ENCODE measurements at places on chromosomes 13 and 19.
A peak's percentile ranks its signal among the peaks of the same experiment; 100 is the strongest.

- peak; percentile 52 for DNase-seq
Observed at GRCh38 chr19:29927944-29928625, 14.0 kb upstream of the URI1 start.

- no peak for DNase-seq
Observed at GRCh38 chr19:33559996-33560395, 38.4 kb upstream of the PEPD start.

DNA sequence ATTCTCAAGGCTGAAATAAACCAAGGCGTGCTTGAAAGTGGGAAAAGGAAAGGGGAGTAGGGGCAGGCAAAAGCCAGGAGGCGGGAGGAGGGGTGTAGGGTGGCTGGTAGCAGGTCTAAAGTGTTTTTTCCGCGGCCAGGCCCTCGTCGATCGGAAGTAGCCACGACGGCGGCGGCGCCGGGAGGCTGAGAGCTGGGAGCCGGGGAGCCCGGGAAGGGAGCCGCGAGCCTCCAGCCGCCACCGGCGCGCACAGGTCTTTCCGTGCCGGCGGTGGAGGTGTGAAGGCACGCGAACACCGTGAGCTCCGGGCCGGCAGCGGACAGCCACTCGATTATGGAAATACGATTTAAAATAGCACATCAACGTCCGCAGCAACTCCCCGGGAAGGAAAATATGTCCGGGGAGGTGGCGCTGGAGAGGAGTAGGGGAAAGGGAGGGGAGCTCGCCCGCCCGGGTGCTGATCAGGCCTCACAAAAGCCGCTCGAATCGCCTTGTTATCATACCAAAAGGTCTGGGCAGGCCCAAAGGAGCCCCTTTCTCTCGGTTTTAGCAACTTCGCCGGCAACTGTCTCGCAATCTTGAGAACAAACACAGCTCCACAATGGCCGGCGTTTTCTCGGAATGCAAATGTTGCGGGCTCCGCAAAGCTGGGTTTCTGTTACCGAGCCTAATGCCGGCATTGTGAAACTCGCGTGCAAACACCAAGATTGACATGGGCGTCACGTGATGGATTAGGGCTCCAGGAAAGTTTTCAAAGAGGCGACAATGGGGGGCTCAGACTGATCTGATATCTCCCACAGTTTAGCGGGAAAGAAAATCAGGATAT lies 2.9 kb upstream of the PCDH8 start:
- DNase-seq, result peak; percentile 69

- no peak for DNase-seq
Observed at GRCh38 chr19:43229315-43229714, 23.9 kb upstream of the PSG4 start.

- no peak for DNase-seq
Observed at GRCh38 chr13:80203496-80203895, 137.4 kb downstream of the SPRY2 start.

- DNase-seq, result no peak
Observed at GRCh38 chr19:48308631-48309586, 16.4 kb upstream of the EMP3 start.

DNA sequence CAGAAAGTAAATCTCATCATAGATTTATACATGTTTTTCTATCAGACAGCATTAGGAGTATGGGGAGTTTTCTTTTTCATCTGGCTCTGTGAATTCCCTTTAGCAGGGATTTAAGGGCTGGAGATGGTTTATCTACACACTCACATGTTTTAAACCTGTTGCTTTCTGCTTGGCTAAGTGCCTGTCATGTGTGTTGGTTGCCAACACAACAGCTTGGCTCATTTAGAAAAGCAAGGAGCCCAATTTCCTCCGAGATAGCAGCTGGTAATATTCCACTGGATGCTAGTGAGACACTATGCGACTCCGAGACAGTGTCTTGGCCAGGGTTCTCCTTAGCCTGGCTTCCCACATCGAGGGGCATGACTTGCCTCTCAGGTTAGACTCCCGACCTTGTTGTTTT lies 83.3 kb downstream of the KLF5 start:
- DNase-seq, result no peak

DNA sequence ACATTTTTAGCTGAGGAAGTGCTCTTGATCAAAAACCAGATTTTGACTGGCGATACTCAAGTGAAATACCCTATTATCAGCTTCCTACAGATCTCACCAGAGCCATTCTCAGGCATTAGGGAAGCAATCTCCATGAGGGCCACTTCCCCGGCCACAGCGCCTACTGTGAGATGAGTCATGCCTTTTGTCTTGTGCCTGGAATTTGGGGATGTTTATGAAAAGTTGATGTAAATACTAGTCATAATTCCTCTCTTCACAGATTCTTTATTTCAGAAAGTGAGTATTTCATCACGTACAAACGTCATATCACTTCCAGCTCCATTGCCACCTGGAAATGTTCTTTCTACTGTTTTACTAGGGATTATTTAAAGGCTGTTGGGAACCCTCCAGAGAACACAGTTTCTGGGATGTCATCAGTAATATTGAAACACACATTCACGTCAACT lies 25.3 kb upstream of the SLC46A3 start:
- no peak for DNase-seq

GRCh38 chr13:48849515-48849914 lies 126.2 kb upstream of the FNDC3A start:
- no peak for DNase-seq

Data from GM20000 (cell line).